ENCODE measurements at places on chromosomes 11 and 22. TPM values are rescaled to one million over a fixed set of nuclear protein-coding genes. Genes with fewer than 3 reads are reported as not detected.
A peak's percentile ranks its signal among the peaks of the same experiment; 100 is the strongest.

- peak overlapping the region; percentile 44 for H3K27ac ChIP-seq
- peak overlapping the region; percentile 72 for H3K4me3 ChIP-seq
- no peaks in the 10 kb centered on the region for H3K36me3 ChIP-seq
- H3K27me3 ChIP-seq, result peaks cover 3% of the 10 kb centered on the region
- no peak for DNase-seq
These were observed 35.8 kb downstream of the SC5D start for GRCh38 chr11:121328176-121328966.

DNA sequence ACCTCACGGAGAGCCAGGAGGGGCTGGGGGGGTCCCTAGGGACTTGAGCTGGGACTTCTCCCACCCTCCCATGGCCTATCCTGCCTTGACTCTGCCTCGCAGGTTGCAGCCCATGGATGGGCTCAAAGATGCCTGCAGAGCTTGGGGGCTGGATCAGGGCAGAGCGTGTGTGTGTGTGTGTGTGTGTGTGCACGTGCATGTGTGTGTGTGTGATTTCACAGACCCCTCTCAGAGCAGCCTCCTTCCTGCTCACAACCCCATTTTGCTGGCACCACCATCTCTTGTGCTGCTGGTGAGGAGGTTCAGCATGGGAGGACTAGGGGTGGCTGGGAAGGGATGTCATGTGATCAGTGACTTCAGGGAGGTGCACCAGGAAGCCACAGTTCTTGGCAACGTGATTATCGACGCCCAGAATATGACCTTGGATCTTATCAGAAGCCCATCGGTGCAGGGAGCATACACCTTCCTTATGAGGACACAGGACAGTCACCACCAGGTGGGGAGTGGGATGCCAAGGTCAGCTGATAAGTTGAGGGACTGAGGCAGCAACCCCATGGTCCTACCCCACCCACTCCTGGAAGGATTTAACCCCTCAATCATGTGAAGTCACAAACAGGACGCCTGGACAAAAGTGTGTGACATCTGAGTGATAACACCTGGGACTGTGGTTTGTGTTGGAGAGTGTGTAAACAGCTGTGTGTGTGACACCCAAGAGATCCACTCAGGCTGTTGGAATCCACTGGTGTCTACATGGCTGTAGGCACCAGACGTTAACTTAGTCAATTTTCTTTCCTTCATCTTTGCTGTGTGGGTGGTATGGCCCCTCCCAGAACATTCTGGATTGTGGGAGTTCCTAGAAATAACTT is 1.8 kb upstream of the NAALADL1 start:
- no peak overlapping the region for H3K27ac ChIP-seq
- no peaks in the 10 kb centered on the region for H3K27me3 ChIP-seq
- no peaks in the 10 kb centered on the region for H3K36me3 ChIP-seq
- H3K4me3 ChIP-seq, result no peak overlapping the region
- no peaks in the 10 kb centered on the region for H3K4me1 ChIP-seq

The MRGPRD gene
- not detected for total RNA-seq

GRCh38 chr11:10599388-10600175 is 31.1 kb upstream of the LYVE1 start:
- no peaks in the 10 kb centered on the region for H3K4me1 ChIP-seq
- no peak overlapping the region for H3K4me3 ChIP-seq
- H3K27me3 ChIP-seq, result peaks cover 3% of the 10 kb centered on the region
- no peak overlapping the region for H3K27ac ChIP-seq

DNA sequence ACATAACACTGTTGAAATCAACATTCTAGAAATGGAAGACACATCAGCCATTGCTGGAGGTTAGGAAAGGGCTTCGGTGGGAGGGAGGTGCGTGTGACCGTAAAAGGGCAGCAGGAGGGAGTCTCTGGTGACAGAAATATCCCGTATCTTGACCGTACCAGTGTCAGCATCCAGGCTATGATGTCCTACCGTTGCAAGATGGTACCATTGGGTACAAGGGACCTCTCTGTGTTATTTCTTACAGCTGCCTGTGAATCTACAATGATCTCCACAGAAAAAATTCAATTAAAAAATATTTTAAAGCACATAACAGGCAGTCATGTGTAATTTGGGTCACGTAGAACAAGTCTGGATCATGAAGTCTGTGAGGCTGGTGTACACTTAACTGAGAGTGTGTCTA is 27.4 kb upstream of the SEPTIN5 start:
- no peaks in the 10 kb centered on the region for H3K36me3 ChIP-seq
- no peaks in the 10 kb centered on the region for H3K4me1 ChIP-seq
- no peaks in the 10 kb centered on the region for H3K27me3 ChIP-seq
- DNase-seq, result no peak
- no peak overlapping the region for H3K4me3 ChIP-seq

DNA sequence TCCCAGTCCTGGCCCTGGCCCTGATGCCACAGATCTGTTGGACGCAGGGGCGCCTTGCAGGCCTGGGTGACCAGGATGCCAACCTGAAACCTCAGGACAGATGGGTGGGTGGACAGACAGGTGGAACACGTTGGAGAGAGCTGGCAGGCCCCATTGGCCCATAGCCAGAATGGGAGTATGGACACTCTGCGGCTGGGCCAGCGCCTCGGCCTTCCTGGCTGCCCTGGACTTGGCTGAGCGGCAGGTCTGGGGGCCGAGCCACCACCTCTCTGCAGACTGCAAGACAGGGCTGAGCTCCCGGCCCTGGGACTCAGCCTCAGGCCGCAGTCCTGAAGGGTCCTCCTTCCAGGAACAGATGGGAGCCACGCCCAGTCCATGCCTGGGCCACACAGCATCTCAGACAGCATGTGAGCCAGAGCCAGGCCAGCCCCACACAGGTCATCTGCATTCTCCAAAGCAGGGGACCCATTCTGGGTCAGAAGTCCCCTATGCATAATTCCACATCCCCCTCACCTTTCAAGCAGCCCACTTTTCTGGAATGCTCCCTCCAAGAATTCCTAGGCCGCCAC is 14.1 kb downstream of the WNT7B start:
- H3K4me3 ChIP-seq, result no peak overlapping the region
- H3K27ac ChIP-seq, result no peak overlapping the region
- no peak for DNase-seq
- no peaks in the 10 kb centered on the region for H3K36me3 ChIP-seq
- H3K4me1 ChIP-seq, result no peaks in the 10 kb centered on the region
- no peaks in the 10 kb centered on the region for H3K27me3 ChIP-seq

- peaks cover 19% of the 10 kb centered on the region for H3K4me1 ChIP-seq
- peak overlapping the region; percentile 80 for H3K4me3 ChIP-seq
- H3K27me3 ChIP-seq, result no peaks in the 10 kb centered on the region
- DNase-seq, result no peak
These were observed 869 bp downstream of the ZC3H7B start for GRCh38 chr22:41302021-41302767.

Measured in CD4-positive, CD25-positive, alpha-beta regulatory T cell (primary cell).